ENCODE measurements at places on chromosomes 7 and 10. TPM values are rescaled to one million over a fixed set of nuclear protein-coding genes. Genes with fewer than 3 reads are reported as not detected.
A peak's percentile ranks its signal among the peaks of the same experiment; 100 is the strongest.

Gene FKBP9
- total RNA-seq, result 62.9 TPM

Gene AGBL3
- total RNA-seq, result 0.84 TPM

Gene SEC23IP
- total RNA-seq, result 30.8 TPM

Gene HOXA5
- 5.6 TPM for total RNA-seq

Gene NHLRC2
- 18.7 TPM for total RNA-seq

Gene LIPK
- 3.3 TPM for total RNA-seq

Gene STEAP1
- total RNA-seq, result 8.8 TPM

Gene PAPOLB
- total RNA-seq, result not detected

Gene ELOVL3
- total RNA-seq, result not detected

Gene CPA2
- not detected for total RNA-seq

Gene NPSR1
- total RNA-seq, result not detected

Gene ZPBP
- not detected for total RNA-seq

DNA sequence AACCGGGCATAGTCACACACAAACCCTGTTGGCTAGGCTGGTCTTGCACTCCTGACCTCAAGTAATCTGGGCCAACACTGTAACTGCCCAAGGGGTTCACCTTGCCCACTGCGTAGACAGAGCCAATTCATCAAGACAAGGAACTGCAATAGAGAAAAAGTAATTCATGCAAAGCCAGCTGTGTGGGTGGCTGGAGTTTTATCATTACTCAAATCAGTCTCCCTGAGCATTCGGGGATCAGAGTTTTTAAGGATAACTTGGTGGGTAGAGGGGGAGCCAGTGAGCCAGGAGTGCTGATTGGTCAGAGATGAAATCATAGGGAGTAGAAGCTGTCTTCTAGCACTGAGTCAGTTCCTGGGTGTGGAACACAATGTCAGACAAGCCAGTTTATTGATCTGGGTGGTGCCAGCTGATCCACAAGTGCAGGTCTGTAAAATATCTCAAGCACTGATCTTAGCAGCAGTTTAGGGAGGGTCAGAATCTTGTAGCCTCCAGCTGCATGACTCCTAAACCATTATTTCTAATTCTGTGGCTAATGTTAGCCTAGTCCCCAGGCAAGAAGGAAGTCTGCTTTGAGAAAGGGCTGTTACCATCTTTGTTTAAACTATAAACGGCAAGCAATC lies 15.6 kb upstream of the FXYD4 start:
- peak; percentile 82 for ATAC-seq

DNA sequence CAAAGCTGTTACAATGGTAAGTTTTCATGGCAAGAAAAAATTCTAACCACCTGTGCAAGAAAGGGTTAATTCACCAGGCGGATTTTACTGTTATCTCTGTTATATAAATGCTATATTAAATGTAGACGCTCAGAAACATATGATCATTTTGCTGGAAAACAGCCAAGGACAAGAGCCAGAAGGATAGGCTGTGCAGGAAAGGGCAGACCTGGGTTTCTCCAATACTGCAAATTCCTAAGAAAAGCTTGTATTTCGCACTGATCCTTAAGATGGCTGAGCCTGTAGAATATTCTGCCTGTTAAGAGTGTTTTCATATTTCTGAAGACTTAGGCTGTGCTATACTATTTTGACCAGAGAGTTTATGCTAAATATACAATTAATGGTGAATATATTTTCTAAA lies 564.1 kb upstream of the KCND2 start:
- no peak for ATAC-seq

DNA sequence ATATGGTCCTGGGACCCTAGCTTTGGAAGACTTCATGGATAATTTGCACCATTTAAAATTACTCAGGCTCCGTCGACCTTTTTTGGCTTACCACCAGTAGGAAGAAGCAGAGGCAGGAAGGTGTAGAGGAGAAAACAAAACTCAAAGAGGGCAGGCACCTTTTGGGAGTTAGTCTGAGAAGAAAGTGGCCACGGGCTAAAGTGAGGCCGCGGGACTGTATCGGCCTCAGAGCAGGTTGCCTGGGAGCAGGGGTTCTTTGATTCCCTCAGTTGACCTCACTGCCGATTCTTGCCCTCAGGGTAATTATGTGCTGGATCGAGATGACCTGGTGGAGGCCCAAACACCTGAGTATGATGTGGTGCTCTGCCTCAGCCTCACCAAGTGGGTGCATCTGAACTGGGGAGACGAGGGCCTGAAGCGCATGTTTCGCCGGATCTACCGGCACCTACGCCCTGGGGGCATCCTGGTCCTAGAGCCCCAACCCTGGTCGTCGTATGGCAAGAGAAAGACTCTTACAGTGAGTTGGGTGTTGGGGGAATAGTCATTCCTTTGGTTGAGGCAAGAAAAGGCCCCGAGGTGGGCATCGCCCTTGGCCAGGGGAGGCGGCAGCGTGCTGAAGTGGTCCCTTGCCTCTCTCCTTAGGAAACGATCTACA lies 3.1 kb downstream of the MEPCE start:
- ATAC-seq, result no peak

GRCh38 chr10:110395350-110396283 lies 90.9 kb upstream of the SMNDC1 start:
- peak; percentile 1 for ATAC-seq

DNA sequence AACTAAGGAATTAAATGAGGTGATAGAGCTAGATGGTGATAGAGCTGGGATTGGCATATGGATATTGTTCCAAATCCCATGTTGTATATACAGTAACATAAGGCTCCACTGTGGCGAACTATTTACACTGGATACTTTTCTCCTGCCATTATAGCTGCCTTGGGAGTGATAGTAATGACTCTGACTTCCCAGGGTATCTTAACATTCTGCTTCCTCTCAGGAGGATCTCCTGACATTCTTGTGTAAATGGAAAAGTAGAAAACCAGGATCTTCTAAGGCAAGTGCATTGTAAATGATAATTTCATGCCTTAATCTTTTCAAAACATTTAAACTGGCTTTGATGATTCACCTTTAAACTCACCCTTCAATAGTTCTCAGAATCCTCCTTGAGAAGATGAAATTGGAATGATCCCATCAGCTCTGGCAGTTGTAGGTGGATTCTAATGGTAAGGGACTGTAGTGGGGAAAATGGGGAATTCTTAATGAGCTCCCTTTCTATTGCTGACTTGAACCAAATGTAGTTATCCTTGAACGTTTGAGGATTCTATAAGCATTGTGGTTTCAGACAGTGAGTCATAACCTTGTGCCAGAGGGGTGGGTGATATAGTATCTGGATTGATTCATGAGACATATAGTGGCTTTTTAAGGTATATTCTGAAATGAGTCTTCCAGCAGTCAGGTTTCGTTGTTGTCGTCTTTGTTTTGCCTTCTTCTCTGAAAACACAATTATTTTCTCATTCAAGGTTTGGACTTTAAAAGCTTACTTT lies 450.0 kb downstream of the SUGCT start:
- no peak for ATAC-seq

- ATAC-seq, result peak; percentile 85
These were observed 151.5 kb upstream of the FAM3C start for GRCh38 chr7:121547544-121548092.

- peak; percentile 92 for ATAC-seq
These were observed 105.5 kb downstream of the MYOF start for GRCh38 chr10:93376372-93377293.

- no peak for ATAC-seq
These were observed 31.1 kb downstream of the CALML3 start for GRCh38 chr10:5555881-5556280.

DNA sequence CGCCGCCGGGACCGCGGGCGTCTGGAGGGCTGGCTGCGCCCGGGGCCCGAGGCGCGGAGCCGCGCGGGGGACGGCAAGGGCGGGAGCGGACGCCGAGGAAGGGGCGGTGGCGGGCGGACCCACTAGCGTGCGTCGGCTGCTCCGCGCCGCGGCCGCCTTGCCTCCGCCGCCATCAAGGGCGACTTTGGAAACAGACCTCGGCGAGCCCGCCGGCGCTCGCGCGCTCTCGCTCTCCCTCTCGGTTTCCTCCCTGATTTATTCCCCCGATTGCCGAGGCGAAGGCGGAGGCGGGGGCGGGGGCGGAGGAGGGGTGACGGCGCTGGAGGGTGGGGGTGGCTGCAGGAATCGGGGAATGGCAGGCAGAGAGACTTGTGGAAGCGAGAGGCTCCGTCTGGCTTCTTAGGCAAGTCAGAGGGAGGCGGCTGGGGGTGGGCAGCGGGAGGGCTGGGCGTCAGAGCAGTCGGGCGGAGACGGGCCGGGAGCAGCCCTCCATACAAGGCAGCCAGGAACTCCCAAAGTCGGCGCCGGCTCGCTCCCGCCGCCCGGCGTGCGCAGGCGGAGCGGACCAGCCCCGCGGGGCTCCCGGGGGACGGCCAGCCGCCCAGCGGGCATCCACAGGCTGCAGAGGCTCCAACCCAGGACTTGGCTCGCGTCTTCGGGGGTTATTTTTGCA lies at the start of gene CACNA2D1:
TSS of gene CACNA2D1 (minus strand) at position 231 of the 673 bp plus-strand sequence.
- ATAC-seq, result peak; percentile 79

GRCh38 chr10:83459124-83459523 lies 680.2 kb upstream of the GHITM start:
- ATAC-seq, result no peak

GRCh38 chr10:95877881-95878280 lies 29.9 kb upstream of the CC2D2B start:
- no peak for ATAC-seq

DNA sequence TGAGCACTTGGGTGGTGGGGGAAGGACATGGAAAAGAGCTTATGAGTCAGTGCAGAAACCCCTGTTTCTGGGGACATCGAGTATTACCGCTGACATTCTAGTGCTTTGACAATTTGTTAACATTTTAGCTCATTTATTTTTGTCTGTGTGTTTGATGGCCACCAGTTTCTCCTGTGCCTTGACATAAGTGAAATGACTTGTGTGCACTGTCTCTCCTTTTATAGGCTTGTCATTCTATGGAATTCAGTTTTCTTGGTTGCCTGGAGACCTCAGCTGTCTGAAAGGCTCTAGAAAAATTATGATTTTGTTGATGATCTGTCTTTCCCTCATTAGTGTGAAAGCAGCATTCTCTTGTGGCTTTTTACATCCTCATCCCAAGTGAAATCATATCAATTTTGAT lies 190.0 kb upstream of the SMIM30 start:
- no peak for ATAC-seq

DNA sequence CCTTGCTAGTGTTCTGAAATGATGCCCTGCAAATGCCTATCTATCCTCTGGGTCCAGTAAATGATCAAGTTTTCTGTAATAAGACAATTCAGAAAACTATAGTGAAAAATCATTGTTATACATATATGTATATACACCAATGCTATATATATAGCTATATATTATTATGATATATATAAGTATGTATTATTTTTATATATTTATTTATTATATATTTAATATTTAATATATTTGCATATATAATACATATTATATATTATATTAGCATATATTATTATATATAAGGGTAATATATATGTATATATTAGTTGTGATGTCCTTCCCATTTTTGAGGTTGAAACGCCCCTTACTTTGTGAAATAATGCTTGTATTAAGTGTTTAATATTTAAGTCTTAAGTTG lies 181.4 kb upstream of the CACNA2D1 start:
- no peak for ATAC-seq

DNA sequence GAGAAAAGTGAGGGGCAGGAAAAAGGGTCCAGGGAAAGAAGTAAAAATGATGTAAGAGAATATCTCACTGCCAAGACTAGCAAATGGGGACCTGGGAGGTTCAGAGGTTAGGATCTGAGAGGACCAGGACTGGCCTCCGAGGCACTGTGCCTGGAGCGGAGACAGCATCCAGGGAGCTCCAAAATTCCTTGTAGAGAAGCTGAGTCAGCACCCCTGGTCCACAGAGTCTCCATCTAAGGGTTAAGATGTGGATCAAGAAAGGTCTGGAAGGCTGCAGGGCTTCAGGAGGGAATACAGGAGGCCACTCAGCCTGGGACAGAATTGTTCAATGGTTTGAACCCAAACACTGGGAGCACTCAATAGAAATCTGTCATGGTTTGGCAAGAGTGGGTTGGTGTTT lies 30.6 kb downstream of the ZNF503 start:
- ATAC-seq, result no peak

DNA sequence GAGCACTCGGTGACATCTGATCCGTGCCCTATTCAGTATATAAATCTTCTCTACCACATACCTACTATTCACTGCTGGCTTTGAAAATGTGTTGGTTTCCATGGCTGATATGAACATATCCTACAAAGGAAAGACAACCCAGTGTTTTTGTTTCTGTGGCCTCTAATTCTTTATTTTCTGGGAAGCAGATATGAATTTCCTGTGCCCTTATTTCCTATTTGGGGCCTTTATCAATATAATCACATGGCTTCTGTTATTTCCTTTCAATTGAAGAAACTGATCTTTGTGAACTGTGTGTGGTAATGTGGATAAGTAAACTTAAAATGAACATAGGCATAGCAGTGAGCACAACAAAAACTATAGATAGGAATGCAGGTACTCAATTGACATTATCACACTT lies 10.6 kb downstream of the CCNJ start:
- ATAC-seq, result no peak

GRCh38 chr7:96004578-96004977 lies 232.2 kb downstream of the DYNC1I1 start:
- no peak for ATAC-seq

DNA sequence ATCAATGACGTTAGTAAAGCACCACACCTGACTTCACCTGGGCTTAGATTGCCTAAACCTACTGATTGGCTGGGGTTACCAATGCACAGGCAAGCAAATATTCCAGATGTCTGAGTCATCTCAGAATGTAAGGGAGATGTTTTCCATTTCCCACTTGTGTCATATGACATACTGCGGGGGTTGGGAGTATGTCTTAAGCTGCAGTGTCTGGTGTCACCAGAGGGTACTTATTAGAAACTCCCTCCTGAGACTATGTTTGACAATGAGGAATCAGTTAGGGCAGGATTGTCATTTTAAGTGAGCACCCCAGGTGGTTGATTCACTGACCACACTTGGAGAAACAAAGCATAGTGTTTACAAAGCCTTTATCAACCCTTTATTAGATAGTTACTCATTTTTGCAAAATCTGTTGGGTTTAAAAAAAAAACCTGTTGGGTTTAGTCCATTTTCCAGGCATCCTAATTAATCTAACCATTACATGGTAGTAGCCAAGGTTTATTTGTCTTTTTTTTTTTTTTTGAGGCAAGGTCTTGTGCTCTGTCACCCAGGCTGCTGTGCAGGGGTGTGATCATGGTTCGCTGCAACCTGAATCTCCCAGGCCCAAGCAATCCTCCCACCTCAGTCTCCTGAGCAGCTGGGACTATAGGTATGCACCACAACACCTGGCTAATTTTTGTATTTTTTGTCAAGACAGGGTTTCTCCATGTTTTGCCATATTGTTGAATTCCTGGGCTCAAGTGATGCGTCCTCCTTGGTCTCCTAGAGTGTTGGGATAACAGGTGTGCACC lies 72.5 kb downstream of the CDK6 start:
- peak; percentile 92 for ATAC-seq

DNA sequence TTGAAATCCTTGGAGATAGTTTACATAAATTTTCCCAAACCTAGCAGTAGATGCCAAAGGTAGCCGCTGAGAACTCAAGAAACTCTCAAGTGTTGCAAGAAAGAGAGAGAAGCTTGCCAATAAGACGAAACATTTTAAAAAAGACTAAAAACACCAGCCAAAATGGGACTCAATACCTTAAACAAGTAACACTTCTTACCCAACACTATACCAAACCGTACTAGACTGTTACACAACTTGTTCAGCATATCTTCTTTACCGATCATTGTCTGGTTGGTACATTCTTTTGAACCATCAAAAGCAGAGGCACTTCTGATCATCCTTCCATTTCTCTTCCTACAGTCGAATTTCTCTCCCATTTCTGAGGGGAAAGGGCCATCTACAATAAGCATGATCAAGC lies 4.8 kb upstream of the PTPN12 start:
- no peak for ATAC-seq

- no peak for ATAC-seq
These were observed 599.0 kb downstream of the TYW1 start for GRCh38 chr7:67595431-67596180.

All from esophagus mucosa (tissue), 1 donor.